ENCODE measurements at places on chromosomes 6 and 20.

DNA sequence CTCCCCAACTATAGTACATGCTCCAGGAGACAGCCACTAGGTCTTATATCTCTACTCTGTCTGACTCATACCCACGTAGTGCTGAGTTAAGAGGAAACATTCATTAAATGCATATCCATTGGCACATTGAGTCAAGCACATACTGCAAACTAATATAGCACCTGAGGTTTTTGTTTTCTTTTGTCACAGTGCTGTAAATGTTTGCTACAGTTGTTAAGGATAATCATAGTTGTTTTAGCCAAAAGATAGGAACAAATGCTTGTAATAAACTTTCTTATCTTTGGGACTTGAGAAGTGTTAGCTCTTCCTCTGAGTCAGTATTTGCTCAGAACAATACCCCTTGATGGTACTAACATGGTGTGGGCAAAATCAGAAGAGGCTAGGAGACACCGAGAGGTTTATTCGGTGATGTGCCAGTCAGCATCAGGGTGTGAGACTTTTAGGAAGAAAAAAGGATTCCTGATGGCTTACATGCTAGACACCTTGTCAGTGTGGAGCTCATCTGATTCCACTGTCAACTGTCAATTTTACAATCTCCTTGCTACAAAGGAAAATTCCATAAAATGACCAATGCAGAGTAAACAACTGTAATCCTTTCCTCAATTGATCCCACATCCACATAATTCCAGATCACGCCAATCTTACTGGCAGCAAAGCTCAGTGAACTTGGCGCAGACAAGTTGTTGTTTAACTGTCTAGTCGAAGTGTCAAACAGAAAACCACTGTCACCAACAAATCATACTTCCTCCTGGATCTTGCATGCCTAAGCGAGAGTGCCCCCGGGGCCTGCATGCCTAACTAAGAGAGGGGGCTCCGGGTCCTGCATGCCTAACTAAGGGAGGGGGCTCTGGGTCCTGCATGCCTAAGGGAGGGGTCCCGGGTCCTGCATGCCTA lies 36.1 kb downstream of the ELOVL2 start:
- no peak for DNase-seq

GRCh38 chr20:37956107-37956585 lies 53.2 kb downstream of the VSTM2L start:
- DNase-seq, result no peak

DNA sequence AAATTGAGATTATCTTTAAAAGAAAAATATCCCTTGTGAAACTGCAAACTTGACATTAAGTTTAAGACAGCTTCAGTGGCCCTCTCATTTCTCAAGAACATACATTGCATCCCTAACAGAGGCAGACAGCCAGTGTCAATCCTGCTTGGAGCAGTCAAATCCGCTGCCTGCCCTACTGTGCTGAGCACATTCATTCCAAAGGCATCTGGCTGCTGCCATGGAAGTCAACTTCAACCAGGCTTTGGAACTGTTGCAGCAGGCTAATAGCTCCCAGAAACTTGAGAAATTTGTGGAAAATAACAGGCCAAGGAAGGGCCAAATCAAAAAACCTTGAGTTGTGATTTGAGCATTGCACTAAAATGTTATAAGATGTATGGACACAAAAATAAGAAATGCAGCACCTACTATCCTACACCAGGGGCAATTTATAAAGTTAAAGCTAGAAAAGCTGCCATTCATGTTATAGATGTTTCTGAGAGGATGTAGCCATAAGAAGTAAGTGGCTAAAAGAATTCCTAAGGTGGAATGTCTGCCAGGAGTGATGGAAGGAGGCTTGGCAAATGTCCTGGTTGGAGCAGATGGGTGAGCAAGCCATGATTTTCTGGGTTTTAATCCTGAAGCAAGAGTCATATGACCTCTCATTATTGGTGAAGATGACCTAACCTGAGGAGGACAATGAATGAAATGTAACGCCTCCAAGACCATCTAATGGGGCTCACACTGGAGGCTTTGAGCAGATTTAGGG lies 31.4 kb upstream of the HAO1 start:
- DNase-seq, result no peak

- no peak for DNase-seq
These were observed 26.8 kb downstream of the SLC16A10 start for GRCh38 chr6:111114087-111114443.

GRCh38 chr6:28489366-28490204 lies 26.0 kb downstream of the GPX6 start:
- DNase-seq, result no peak

DNA sequence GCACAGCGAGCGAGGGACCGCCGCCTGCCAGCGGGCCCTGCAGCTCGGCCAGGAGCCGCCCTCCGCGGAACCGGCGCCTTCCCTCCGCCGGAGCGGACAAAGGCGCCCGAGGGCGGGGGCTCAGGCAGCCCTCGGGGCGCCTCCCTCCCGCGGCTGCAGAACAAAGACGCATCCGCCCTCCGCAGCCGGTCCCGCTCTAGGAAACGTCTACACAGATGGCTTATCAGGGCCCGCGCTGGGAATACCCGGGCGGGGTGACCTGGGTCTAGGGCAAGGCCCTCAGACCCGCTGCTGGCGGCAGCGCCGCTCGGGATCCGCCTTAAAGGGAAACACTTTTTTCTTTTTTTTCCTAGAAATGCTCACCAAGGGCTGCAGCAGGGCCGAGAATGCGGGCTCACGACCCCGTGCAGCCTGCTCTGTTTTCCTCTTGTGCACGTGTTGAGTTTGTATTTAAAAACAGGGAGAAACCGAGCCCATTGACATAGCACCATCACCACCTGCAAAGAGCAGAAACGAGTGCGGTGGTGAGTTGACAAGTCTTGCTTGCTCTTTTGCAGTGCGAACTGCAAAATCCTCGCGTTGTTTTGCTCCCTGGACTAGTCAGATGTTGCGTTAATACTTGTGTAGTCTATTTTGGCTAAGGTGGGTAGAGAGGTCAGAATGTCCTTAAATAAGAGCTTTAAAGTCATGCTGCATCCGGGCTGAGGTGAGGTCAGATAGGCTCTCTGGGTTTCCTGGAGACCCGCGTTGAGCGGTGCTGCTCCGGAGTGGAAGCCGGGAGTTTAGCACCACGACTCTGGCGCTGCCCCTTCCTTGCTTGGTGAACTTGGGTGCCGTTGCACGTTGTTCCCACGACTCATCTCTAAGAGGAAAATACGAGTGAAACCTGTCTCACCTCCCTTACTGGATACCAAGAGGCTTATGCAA lies 1.1 kb upstream of the RPS6KA2 start:
- peak; percentile 68 for DNase-seq
